Stimulated activated CD8-positive, alpha-beta memory T cell treated with anti-CD3 and anti-CD28 coated beads, Interleukin-7, amount 100 ng/mL, for 24 hours (primary cell): ENCODE measurements at places on chromosomes 5 and 9.

DNA sequence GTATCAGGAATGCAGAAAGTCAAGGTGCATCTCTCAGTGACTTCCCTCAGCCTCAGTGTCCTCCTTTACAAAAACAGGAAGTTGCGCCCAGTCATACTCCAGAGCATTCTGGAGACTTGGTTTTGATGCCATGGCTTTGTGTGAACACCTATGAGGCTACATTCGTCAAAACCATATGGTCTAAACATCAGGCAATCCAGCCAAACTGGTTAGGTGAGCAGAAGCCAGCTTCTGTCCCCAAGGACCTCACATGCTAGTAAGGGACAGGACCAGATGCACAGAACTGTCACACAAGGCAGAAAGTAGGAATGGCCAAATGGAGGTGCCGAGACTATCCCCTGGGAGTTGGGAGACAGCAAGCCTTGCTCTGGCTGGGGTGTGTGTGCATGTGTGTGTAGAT is 217.2 kb downstream of the MELK start:
- DNase-seq = no peak

- no peak for DNase-seq
These were observed 399.4 kb downstream of the CTNND2 start for GRCh38 chr5:11504886-11505193.

DNA sequence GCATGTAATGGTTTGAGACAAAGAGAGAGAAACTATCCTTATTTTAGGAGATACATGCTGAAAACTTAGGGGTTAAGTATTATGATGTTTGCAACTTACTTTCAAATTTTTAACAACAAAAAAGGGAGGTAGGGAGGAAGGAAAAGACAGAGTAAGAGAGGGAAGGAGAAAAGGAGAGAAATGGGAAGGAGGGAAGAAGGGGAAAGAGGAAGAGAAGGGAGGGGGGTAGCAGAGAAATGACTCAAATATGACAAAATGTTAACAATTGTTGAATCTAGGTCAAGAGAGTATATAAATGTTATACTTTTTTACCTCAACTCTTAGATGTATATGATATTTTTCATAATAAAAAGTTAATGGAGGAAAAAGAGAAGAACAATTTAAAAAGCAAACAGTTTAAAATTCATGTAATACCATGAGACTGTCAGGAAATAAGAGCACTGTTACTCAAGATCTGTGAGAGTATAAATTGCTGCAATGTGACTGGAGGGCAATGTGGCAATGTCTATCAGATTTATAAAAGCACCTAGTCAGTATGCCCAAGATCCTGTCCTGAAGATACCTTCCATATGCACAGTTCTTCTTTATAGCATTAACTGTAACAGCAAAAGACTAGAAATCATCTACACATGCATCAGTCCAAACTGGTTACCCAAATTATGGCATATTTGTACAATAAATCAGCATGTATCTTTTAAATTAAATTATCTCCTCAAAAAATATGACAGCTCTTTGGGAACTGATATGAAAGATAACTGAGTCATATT is 16.3 kb downstream of the FBXW11 start:
- no peak for DNase-seq

GRCh38 chr5:101174981-101175380 is 271.9 kb upstream of the ST8SIA4 start:
- DNase-seq = no peak

GRCh38 chr5:125470280-125470902 is 724.0 kb upstream of the ZNF608 start:
- no peak for DNase-seq

DNA sequence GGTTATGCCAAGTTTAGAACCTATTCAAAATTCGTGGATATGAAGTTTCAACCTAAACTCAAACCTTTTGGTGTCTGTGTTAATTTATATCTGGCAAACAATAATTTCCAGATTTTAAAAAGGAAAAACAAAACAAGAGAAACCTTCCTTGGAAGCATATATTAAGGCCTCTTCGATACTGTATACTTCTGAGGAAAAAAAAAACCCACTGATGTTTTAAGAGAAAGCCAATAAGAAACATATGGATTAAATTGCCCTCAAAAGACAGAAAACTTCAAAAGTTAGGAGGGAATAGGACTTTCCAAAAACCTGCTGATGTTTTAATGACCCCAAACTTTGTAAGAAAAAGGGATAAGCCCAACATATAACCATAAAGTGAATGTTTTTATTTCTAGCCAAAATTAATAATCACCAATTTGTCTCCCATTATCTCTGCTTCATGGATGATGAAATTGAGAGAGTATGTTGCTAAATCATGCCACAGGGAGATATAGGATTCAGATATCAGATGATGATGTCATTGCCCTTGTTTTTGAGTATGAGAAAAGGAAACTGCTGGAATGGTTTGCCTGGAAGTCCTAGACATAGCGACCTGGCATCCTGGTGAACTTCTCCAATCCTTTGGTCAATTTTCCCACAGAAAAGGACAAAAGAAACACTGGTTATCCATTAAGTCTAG is 423.9 kb downstream of the DMRT2 start:
- no peak for DNase-seq

- DNase-seq = no peak
These were observed 110.5 kb upstream of the RAI14 start for GRCh38 chr5:34545626-34546025.

- DNase-seq = no peak
These were observed 222.6 kb downstream of the EBF1 start for GRCh38 chr5:158877124-158877581.

DNA sequence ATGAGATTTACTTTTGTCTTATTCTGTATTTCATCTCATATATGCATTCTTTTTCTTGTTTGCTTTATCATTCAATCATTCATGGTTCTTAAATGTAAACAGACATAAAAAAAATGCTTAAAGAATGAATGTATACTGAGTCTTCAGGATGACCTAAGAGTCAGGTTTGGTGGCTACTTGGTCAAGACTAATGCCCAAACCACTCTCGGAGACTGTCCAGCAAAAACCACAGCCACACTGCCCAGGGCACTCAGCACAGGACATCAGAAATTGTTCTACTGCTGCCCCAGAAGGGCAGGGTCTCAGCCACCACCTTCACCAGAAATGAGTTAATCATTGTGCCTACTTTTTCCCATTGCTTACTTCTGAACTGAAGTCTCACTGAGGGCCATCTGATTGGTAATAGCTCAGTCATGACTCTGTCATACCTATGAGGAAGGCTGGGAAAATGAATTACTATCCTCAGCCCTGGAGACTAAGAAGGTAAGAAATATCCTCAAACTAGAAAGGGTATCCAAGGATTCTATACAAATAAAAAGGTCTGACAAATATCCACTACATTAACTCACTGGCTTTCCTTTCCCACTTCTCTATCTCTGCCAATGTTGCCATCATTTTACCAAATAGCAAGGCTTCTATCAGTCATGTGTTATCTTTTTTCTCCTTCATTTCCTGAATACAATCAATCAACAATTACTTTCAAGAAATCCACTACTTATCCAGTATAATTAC is 236.1 kb downstream of the CETN3 start:
- no peak for DNase-seq

DNA sequence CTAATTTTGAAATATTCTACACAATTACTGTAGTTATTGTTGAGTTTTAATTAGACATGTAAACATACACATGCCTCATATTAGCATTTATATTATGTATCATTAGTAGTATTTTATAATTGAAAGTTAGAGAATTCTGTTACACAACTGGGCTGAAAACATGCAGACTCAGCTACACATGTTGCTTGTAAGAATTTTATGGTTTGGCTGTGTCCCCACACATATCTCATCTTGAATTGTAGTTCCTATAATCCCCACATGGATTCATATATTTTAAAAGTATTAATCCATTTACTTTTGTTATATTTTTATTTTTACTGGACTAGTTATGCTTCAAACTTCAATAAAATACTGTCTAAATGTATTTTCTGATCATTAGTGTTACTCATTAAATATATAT is 2075.3 kb upstream of the C9orf72 start:
- no peak for DNase-seq

- DNase-seq = no peak
These were observed 33.4 kb upstream of the ANXA1 start for GRCh38 chr9:73118286-73118685.

- DNase-seq = no peak
These were observed 4.5 kb downstream of the RPS6 start for GRCh38 chr9:19375538-19375937.

GRCh38 chr5:55110217-55110616 is 7.8 kb downstream of the GZMA start:
- DNase-seq = no peak

- no peak for DNase-seq
These were observed 81.5 kb downstream of the VCAN start for GRCh38 chr5:83553000-83553486.
